ENCODE measurements at places on chromosomes 5 and 9.

DNA sequence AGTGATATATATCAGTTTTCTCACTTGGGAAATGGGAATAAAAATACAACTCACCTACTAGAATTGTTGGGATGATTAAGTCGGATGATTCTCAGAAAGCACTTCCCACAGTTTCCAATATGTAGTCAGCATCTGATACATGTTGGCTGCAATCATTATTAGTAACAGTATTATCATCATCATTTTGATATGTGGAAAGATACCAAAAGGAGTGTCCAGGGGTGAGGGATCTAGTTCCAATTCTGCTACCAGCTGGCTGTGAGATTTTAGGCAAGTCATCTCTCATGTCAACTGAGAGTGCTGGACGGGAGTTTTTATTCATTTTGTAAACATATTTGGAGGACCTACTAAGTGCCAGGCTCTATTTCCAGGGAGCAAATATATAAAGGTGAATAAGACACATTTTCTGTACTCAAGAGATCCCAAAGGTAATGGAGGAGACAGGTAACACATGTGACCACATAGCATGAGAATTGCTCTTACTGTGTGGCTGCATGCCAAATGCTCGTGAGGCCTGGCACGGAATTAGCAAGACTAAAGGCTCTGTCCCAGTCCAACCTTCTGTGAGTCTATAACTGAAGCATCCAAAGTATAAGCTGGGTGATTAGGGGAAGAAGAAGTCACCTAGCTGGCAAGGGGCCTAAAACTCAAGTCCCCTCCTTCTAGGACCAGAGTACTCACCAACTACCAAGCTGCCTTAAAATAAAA, 83.0 kb downstream of the GRIA1 start:
- DNase-seq: no peak

GRCh38 chr9:92680166-92681119, 10.5 kb upstream of the IPPK start:
- no peak for DNase-seq

DNA sequence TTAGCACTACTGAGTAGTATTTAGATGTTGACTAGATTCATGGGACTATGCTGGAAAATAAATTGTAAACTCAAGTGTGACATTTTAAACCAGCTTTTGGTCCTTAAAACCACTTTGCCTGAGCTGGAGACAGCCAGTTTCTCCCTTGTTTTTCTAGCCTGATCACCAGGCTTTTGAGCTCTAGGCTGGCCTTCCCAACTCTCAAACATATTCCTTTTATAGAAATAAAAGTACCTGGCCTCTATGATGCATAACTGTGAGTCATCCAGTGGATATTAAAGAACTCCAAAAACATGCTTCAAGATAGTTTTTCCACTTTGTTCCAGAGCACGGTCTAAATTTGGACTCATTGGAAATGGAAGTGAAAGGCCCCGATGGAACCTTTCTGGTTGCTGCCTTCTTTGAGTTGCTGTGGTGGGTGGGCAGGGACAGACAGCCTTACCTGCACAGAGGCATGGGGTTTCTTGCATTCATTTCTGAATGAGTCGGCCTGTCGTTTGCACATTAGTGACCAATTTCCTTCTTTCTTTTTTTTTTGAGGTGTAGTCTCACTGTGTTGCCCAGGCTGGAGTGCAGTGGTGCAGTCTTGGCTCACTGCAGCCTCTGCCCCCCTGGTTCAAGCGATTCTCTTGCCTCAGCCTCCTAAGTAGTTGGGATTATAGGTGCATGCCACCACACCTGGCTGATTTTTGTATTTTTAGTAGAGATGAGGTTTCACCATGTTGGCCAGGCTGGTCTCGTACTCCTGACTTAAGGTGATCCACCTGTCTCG, 43.1 kb downstream of the TRIO start:
- DNase-seq: no peak

GRCh38 chr5:174425271-174425963, 299.0 kb upstream of the MSX2 start:
- DNase-seq: no peak

GRCh38 chr9:9790216-9790872, 822.5 kb downstream of the PTPRD start:
- DNase-seq: no peak

DNA sequence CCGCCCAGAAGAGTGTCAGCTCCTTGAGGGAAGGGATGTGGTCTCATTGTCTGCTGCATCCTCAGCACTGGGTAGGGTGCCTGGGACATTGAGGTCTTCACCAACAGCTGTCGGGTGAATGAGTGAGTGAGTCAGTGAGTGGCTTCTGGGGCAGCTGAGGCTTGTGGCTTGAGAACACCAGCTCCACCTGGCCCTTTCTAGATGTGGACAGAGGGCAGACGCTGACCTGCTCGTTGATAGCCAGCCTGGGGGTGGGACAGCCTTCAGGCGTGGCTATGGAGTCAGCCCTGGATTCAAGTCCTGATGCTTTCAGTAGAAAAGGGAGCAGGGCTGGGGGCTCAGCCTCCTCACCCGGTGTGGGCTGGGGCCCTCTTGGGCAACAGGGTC, 215.1 kb downstream of the C9orf50 start:
- no peak for DNase-seq

DNA sequence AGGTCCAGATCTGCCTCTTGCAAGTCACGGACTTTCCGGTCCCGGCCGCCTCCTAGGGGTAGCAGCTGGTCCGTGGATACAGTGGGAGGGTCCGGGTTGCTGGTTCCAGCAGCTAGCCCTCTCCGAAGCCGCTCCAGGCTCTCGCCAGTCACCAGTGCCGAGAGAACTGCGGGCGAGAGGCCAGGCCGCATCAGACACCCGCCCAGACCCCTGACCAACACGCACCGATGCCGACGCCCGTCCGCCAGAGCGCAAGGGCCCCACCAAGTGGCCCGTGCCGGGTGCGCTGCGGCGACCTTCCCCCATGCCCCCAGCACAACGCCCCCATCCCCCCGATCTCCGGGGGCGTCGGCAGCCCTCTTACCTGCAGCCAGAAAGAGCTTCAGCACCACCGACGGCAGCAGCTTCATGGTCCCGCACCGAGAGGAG, 470 bp downstream of the HBEGF start:
- no peak for DNase-seq

DNA sequence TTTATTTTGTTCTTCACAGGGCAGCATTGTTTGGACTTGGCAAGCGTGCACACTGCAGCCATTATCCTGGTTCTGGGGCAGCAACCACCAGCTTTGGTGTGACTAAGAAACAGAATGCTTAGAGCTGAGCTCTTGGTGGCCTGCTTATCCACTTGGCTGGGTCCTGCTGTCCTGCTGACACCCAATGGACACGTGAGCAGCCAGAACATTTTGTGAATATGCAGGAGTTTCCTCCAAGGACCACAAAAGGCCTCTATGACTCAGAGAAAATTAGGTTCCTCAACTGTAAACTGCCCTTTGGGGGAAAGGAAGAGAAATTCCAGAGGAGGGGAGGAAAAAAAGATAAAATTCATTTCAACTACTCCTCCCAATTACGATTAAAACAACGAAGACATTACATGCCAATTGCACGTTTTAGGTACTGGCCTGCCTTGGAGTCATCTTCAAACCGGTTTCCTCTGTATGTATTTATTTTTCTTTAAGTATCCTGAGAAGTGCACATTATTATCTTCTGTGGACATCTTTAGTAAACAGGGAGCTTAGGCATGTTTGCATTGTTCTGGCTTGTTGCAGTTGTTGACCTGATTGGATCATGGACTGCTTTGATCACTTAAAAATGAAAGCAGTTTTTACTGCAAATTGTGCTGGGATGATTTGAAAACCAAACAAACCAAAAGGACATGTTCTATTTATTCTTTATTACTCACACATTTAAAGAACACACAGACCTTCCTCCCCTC, 82.3 kb upstream of the TLE4 start:
- no peak for DNase-seq

- no peak for DNase-seq
Measured at GRCh38 chr9:88802533-88802932, 188.7 kb upstream of the S1PR3 start.

GRCh38 chr5:143564417-143564816, 160.9 kb upstream of the NR3C1 start:
- no peak for DNase-seq

Measured in GM19239 (cell line).